ENCODE measurements at places on chromosomes 13 and 19.

- no peak for DNase-seq
Measured at GRCh38 chr19:43337737-43338136, 15.7 kb upstream of the CD177 start.

DNA sequence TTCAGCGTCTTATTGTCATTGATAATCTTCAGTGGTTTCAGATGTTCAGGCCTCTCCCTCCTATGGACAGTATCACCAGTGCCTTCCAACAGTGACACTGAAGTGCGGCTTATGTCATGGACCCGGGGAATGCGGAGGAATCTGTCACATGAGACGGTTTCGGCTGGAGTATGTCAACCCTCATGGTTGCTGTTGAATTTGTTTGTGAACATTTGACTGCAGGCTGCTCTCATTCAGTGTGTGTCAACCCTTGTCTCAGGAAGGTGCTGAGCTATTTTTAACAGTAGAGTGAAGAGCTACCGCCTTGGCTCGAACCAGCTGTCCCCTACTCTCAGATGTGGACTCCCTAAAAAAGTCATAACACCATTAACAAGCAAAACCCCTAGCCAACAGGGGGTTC is 138.8 kb upstream of the RNF113B start:
- DNase-seq = no peak

DNA sequence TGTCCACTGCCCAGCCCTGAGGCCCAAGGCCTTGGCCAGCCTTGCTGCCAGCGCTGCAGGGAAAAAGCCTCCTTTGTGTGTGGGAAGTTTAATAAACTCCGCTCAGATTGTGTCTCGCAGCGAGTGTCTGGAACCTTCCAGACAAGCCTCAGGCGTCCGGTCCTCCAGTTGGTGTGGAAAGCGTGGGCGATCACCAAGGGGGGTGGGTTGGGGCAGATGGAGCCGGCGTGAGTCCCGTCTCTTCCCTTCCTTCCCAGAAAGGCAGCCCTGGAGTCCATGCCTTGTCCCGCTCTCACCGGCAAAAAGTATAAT is 4.6 kb downstream of the STK11 start:
- peak; percentile 19 for DNase-seq

DNA sequence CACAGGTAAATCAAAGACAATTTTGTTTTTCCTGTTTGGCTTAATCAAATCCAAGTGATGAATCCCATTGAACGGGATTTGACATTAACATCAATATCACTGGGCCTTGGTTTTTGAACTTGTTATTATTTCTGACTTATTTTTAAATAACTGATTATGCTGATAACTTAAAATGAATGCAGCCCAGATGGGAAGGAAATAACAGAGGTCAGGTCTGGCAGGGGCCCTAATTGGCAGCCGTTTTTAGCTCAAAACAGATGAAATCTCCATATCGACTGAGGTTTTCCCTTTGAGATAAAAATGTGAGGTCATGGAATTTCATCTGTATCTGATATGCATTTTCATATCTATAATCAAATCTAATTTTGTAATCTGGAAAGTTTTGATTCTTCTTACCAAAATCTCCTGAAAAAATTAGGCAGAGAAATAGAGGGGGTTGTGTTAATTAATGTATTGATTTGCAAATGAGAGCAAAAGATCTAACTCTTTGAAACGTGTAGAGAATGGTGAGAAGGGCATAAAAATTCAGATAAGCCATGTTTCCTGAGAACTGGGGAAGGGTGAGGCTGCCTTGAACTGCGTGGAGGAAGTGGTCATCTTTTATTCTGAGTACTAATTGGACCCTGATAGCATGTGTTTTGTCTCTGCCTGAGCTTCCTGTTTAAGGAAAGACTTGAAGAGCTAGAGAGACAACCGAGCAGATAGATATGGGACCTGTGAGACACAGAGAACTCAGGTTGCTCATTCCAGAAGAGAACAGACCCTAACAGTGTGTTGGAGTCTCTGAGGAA is 98.2 kb upstream of the C1QTNF9B start:
- no peak for DNase-seq

GRCh38 chr13:108508263-108508662 is 121.1 kb upstream of the MYO16 start:
- DNase-seq = no peak

DNA sequence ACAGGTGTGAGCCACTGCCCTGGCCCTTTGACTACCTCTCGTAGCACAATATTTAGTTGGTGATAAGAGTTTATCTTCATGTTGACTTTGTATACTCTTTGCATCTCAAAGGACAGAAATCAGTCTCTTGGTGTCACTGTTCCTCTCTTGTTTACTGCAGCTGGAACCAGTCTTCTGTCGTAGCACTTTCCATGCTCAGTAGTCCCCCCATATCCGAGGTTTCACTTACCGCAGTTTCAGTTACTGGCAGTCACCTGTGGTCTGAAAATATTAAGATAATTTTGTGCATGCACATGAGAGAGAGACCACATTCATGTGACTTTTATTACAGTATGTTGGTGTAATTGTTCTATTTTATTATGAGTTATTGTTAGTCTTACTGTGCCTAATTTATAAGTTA is 49.1 kb downstream of the WASF3 start:
- DNase-seq = no peak

- no peak for DNase-seq
Measured at GRCh38 chr13:50552424-50552966, 291.0 kb downstream of the DLEU7 start.

GRCh38 chr19:3178377-3178972 is at the start of gene S1PR4:
TSS of gene S1PR4 (plus strand) at chr19:3178769. CDS start at chr19:3178793, 24 bp downstream.
- DNase-seq = no peak

DNA sequence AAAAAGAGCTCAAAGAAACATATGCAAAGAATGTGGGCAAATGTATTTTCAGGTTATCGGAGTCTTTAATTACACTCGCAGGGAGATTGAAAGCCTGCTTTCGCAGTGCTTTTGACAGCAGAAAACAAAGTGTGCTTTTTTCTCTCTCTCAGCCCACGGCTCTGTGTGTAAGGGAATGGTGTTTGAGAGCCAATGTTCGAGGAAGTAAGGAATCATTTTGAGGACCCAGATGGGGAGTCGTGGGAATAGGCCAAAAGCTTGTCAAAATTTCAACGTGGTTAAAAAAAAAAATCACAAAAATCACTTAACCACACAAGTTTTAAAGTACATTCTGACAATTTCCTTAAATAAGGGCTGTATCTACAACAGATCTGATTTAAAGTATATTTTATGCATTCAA is 197.1 kb upstream of the IRS2 start:
- no peak for DNase-seq

- no peak for DNase-seq
Measured at GRCh38 chr19:12794971-12795381, 3.7 kb downstream of the JUNB start.

DNA sequence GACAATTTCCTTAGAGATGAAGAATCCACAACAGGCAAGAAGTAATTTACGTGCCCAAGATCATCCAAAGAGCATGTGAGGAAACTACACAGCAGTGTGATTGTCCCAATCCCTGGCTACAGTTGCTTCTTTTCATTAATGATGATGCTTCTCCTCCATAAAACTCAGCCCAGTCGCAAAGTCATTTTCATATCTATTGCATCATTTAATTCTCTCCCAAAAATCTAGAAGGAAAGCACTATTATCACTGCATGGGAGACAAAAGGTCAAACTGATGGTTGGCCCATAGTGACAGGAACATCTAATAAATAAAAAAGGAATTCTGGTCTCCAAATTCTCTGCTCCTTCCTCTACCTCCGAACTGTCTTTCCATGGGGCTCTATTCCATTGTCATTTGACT is 103.5 kb upstream of the SERP2 start:
- no peak for DNase-seq

DNA sequence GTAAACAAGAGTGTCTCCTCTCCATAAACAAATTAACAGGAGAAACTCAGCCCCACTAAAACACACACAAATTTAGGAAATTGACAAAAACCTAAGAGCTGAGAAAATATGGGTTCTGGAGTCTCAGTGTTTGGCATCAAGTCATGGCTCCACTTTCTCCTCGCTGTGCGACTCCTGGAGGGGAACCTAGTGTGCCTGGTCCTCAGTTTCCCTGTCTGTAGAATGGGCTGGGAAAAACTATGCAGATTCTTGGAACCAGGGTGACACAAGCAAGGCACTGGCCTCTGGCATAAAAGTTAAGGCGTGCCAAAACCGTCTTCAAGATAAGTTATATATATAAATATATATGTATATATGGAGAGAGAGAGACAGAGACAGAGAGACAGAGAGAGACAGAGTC is 83.9 kb downstream of the INSR start:
- no peak for DNase-seq

DNA sequence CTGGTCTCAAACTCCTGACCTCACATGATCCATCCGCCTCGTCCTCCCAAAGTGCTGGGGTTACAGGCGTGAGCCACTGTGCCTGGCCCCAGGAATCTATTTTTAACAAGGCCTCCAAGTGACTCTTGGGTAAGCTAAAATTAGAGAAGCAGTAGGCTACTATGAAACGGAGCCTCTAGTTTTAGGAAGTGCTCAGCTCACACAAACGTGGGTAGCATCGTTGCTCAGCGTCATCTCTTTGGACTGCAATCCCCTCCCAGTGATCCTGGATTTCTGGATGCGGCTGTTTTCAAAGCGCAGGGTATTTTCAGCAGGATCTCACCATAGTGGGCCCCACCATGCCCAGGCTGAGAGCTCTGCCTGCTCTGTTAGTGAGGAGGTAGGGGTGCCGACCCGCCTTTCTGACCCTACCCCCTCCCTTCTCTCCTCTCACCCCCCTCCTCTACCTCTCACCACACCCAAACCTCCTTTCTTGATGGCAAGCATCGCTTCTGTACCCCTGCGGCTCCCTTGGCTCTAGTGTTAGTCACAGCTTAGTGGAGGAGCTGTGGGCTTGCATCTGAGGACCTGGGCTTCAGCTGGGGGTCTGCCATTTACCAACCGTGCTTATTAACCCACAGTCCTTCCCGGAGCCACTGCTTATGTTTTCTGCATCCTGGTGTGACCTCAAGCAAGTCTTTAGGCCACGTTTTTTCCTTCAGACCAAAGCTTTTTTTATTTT is 34.2 kb downstream of the GJA3 start:
- DNase-seq = no peak

- DNase-seq = no peak
Measured at GRCh38 chr13:27280841-27281240, 10.2 kb downstream of the RASL11A start.

DNA sequence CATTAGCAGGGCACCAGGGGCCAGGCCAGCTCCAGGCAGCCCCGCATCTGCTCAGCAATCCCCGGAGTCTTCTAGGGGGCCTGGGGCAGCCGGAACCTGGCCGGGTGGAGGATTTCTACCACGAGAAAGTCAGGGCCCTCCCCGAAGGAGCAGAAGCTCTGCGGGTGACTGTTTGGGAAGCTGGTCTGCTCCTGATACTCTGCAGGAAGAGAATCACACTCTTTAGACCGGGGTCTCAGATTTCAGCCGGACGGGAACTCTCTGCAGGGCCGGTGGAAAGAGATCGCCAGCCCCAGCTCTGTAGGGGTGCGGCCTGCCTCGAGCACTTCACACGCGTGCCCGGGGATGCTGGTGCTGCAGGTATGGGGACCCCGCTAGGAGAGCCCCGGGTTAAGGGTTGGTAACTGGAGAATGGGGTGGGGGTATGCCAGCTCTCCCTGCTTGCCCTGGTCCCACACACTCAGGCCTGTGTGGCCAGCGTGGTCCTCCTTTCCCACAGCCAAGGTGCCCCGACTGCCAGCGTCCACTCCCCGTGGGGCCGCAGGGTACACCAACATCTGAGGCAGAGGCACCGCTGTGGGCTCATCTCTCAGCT is 20.1 kb downstream of the RASA3 start:
- DNase-seq = no peak

Data from caudate nucleus (tissue), 63 donors.